ENCODE measurements at places on chromosomes 7 and 10. TPM values are rescaled to one million over a fixed set of nuclear protein-coding genes. Genes with fewer than 3 reads are reported as not detected.

- no peak overlapping the region for H3K27ac ChIP-seq
- peaks cover 6% of the 10 kb centered on the region for H3K4me1 ChIP-seq
- DNase-seq, result no peak
- no peaks in the 10 kb centered on the region for H3K27me3 ChIP-seq
- H3K4me3 ChIP-seq, result no peak overlapping the region
These were observed 22.3 kb upstream of the ZEB1 start for GRCh38 chr10:31296754-31297153.

CCDC126 gene
- total RNA-seq, result 9.9 TPM

DNA sequence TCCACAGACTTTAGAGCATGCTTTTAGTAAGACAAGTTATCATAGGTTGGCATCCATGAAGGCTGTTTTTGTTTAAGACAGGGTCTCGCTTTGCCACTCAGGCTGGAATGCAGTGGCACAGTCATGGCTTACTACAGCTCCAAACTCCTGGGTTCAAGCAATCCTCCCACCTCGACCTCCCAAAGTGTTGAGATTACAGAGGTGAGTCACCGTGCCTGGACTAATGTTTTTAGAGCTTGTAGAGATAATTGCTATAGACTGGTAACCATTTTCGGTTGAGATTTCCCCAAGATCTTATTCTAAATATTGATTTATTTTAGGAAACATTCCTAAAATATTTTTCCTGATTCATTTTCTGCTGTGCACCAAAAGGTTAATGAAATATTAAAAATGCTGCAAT, 5.4 kb upstream of the ZNF398 start:
- 0 out of 2 replicates have a peak, but pooled peaks cover 3% of the 10 kb centered on the region for H3K4me1 ChIP-seq
- H3K36me3 ChIP-seq, result no peaks in the 10 kb centered on the region
- DNase-seq, result no peak
- H3K27ac ChIP-seq, result no peak overlapping the region

DNA sequence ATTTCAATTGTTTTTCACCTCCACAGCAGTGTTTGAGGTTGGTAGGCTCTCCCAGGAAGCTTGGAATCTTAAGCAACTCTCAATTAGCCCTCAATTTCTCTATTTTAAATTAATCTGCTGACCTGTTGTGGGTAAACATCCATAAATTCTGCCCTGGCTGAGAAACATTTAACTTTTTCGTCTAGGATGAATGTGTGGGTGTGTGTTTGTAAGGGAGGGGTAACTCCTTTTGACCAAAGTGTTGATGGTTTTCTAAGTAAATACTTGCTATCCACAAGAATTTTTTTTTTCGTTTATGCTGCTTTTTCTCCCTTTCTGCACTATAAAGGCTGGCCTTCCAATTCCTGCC, 973 bp downstream of the PPP3CB start:
- peak; percentile 53 for DNase-seq
- H3K36me3 ChIP-seq, result no peaks in the 10 kb centered on the region
- no peaks in the 10 kb centered on the region for H3K27me3 ChIP-seq
- peaks cover 30% of the 10 kb centered on the region for H3K4me1 ChIP-seq

IDI2 gene
- total RNA-seq, result not detected

CNPY1 gene
- not detected for total RNA-seq

DNA sequence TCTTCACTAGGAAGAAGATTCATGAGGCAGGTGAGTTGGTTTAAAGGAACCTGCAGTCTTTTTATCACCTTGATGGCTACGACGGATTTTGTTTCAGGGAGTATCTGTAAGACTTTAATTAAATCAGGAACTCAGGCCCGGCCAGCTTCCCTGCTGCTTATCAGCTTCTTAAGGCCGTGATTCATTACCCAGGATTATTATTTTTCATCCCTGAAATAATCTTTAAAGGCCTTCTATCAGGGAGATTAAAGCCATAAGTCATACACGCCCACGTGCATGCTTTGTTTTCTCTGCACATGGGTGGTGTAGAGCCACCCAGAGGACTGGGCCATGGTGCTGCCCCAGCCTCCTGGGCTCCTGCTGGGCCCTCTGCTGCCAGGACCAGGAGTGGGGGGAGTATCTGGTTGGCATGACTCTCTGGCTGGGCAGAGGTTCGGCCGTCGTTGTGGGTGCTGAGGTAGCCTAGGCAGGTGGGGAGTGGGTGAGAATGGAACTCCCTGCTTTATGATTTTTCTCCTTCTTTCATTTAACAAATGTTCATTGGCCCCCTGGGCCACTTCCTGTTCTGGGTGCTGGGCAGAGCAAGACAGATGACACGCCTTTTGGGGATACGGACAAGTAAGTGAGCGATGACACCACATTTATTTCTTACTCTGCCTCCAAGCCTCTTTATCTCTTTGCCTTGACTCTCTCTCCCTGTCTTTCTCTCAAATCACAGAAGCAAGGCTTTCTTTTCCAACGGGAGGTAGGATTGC, 39.0 kb upstream of the PCBD1 start:
- DNase-seq, result peak; percentile 26
- no peak overlapping the region for H3K27ac ChIP-seq
- H3K4me3 ChIP-seq, result no peak overlapping the region
- no peaks in the 10 kb centered on the region for H3K36me3 ChIP-seq
- no peaks in the 10 kb centered on the region for H3K4me1 ChIP-seq

DNA sequence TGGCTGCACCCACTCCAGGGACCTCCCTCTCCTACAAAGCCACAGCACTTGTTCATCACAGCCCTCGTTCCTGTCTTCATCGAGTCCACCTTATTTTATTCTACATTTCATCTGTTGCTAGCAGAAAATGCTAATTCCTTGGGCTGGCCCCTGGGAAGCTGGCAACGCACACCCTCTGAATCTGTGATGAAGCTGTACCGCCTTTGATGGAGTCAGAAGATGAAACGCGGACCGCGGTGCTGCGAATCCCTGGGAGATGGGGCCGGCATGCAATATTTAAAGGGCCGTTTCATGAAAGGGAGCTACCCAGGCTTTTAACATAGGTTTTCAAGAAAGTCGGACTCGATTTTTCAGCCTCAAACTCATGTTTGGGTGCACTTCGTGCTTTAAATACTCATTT, 88.5 kb downstream of the NPTX2 start:
- H3K4me3 ChIP-seq, result no peak overlapping the region
- no peak for DNase-seq
- H3K27me3 ChIP-seq, result no peaks in the 10 kb centered on the region
- H3K36me3 ChIP-seq, result no peaks in the 10 kb centered on the region

GRCh38 chr10:92242380-92242779, 48.5 kb downstream of the CPEB3 start:
- no peaks in the 10 kb centered on the region for H3K27me3 ChIP-seq
- H3K27ac ChIP-seq, result no peak overlapping the region
- DNase-seq, result no peak
- H3K36me3 ChIP-seq, result no peaks in the 10 kb centered on the region
- no peak overlapping the region for H3K4me3 ChIP-seq

CLDN4 gene
- total RNA-seq, result not detected

DNA sequence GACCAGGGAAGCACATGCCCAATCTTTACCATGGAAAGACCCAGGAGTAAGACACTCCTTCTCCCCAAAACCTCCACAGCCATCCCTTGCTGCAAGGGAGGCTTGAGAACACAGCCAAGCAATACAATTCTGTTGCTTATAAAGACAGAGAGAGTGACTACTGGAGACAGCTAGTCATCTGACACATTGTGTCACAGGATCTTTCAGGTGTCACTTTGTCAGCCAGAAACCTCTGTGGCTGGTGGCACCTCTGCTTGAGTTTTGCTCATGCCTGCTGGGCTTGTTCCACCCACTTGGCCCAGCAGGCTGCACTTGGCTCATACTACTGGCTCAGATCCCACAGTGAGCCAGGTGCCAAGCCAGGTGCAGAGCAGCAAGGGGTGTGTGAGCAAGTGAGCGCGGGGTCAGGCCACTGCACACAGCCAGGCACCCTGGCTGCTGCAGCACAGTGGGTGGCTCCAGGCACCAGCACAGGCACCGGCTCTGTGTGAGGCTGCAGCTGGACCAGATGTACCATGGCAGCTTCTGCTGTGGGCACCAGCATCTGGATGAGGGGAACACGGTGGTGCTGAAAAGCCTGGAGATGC, 12.4 kb upstream of the PRLHR start:
- no peak for DNase-seq
- no peaks in the 10 kb centered on the region for H3K36me3 ChIP-seq
- H3K27ac ChIP-seq, result no peak overlapping the region

- H3K27me3 ChIP-seq, result no peaks in the 10 kb centered on the region
- H3K36me3 ChIP-seq, result no peaks in the 10 kb centered on the region
- peaks cover 26% of the 10 kb centered on the region for H3K4me1 ChIP-seq
- no peak for DNase-seq
These were observed 111.8 kb upstream of the ZNF438 start for GRCh38 chr10:31143331-31143935.

DNA sequence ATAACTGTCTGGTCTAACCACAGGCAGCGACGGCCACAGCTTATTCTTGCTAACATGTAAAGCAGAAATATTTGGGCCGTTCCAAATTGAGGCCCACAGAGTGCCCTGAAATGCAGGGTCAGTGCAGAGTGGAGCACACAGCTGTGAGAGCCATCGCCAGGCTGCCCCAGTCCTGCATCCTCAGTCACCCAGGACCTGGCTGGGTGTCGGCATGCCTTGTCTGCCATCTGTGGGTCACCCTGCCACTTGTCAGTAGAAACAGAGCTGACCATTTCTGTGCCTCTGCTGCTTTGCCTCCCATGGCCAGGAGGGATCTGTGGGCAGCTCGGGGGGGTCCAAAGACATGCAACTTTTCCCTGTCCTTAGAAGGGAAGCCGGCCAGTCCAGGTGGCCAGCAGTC, 57.3 kb upstream of the BTBD16 start:
- no peaks in the 10 kb centered on the region for H3K27me3 ChIP-seq
- H3K36me3 ChIP-seq, result no peaks in the 10 kb centered on the region
- no peak overlapping the region for H3K27ac ChIP-seq
- no peak overlapping the region for H3K4me3 ChIP-seq

DNA sequence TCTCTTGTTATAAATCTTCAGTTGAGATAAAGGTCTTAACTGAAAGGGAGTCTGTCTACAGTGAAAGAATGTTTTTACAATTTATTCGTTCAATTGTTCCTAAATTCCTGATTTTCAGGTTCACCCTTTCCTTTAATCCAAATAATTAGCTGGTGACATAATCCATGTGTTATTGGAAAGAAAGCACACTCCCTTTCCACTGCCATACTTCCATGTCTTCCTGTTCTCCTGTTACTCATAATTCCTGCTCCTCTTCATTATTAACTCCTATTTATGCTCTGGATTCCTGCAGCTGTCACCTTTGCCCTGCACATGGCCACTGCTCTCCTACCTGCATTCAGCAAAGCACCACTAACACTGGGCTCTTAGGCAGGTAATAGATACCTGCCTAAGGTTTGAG, 40.0 kb upstream of the FAM3C start:
- H3K27me3 ChIP-seq, result no peaks in the 10 kb centered on the region
- DNase-seq, result no peak
- no peak overlapping the region for H3K4me3 ChIP-seq

LRGUK gene
- total RNA-seq, result 0.13 TPM

DNA sequence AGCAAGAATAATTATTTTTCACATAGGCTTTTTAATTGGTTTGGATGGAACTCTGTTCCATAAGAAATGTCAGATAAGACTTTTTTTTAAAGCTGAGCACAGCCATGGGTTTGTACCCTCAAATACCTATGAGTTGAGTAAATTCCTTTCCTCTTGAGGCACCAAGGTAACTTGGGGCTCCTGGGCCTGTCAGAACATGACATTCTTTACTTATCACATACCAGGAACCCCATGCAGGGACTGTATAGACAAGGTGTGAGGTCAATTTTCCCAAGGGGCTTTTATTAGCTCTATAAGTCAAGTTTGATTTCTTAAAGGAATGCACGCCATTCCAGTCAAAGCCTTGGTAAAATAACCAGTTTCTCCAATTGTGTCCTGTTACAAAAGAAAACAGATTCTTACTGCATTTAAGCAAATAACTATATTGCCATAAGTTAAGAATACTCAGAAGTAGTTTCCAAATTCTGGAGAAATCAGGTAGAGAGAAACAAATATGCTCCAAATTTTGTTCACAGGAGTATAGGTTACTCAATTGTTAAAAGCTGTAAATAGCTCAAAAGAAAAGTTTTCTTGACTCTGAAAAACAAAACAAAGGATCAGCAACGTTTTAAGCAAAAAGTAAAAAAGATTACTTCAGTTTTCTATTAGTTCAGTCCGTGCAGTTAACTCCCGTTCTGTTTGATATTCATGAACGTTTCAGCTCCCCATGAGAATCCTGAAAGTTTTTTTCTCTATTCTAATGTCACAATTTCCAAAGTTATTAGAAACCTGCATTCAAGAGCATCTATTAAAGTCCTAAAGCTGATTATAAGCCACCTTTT, 167.5 kb upstream of the NAMPT start:
- H3K36me3 ChIP-seq, result no peaks in the 10 kb centered on the region
- H3K27me3 ChIP-seq, result no peaks in the 10 kb centered on the region
- no peaks in the 10 kb centered on the region for H3K4me1 ChIP-seq
- DNase-seq, result no peak
- H3K4me3 ChIP-seq, result no peak overlapping the region

DNA sequence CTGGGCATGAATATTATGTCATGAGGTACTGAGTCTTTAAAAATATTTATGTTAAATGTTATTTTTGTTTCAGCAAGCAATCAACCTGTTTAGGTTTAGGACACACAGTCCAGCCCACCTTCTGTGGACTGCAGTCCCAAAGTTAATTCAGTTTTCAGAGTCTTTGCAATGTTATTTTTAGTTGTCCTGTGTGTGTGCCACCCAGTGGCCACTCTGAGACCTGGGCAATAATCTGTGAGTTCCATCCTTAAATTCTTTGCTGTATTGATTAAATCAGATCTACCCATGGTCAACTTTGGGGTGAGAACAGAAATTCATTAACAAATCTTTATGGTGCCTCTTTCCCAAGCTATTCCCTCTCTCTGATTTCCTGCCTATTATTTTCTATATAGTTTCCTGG, 415.1 kb downstream of the CCSER2 start:
- H3K4me3 ChIP-seq, result no peak overlapping the region
- H3K27me3 ChIP-seq, result no peaks in the 10 kb centered on the region
- no peaks in the 10 kb centered on the region for H3K36me3 ChIP-seq
- peak; percentile 2 for DNase-seq
- H3K27ac ChIP-seq, result no peak overlapping the region

DNA sequence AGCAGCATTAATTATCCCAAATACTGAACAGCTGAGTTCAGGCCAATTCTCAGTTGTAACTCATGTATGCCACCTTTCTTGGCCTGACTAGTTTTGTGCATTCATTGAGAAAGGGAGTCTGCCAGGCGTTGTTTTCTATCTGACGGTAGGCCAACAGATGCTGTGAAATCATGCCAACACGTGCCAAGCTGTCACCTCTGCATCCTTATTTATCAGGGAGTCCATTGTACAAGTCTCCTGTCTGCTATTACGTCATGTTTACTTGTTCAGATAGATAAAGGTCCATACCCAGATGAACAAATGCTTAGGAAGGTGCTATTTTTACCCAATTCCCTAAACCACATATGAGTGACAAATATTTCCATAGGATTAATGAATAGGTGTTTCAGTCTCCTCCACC, 127.2 kb upstream of the CDK6 start:
- H3K4me1 ChIP-seq, result no peaks in the 10 kb centered on the region
- H3K27ac ChIP-seq, result no peak overlapping the region
- H3K36me3 ChIP-seq, result no peaks in the 10 kb centered on the region
- no peak for DNase-seq
- H3K27me3 ChIP-seq, result no peaks in the 10 kb centered on the region

CYP26C1 gene
- not detected for total RNA-seq

TEX36 gene
- total RNA-seq, result not detected

GHRHR gene
- not detected for total RNA-seq

ABCF2 gene
- total RNA-seq, result 69.7 TPM
